Activated naive CD4-positive, alpha-beta T cell treated with anti-CD3 and anti-CD28 coated beads, Interleukin-2, amount 10 ng/mL, durations not matched to agents 7 days and 5 days (primary cell): ENCODE measurements at places on chromosomes 4 and X.
A peak's percentile ranks its signal among the peaks of the same experiment; 100 is the strongest.

DNA sequence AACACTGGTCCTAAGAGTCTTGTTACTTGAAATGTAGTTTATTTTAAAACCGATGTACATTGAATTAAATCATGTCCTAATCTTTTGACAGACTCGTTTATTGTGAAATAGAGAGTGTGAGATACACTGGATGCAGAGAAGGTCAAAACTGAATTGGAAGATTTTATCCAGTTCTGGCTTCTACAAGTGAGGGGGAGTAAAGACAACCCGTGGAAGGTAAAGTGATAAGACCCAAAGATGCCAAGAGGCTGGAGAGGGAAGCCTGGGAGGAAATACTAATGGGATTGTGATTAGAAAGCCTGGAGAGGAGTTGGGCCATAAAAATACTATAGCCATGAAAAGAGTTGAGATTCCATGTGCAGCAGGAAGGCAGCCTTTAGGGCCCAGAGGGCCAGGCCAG is 424.5 kb upstream of the NR3C2 start:
- H3K27ac ChIP-seq, result no peak overlapping the region
- H3K4me3 ChIP-seq, result no peak overlapping the region
- DNase-seq, result no peak
- H3K4me1 ChIP-seq, result no peaks in the 10 kb centered on the region
- H3K36me3 ChIP-seq, result no peaks in the 10 kb centered on the region

DNA sequence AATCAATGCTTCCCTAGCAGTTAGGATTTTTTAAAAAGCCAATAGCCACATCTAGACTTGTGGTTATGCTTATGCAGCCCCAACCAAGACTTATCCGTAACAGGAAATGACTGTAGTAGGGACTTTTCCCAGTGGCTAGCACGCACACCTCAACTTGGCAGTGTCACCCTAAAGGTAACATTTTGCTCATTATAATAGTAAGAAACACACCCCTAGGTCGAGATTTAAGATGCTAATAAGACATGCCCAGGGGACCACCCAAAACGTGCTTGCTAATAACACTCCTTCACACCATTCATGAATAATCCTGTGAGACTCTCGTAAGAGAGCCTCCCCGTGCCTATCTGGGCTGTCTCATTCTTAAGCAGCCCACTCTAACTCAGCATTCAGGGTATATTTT is 195.3 kb downstream of the CHIC1 start:
- H3K36me3 ChIP-seq, result no peaks in the 10 kb centered on the region
- H3K4me1 ChIP-seq, result no peaks in the 10 kb centered on the region
- H3K27ac ChIP-seq, result no peak overlapping the region
- DNase-seq, result no peak
- no peaks in the 10 kb centered on the region for H3K27me3 ChIP-seq

GRCh38 chr4:58738375-58738774 is 1628.2 kb upstream of the IGFBP7 start:
- no peaks in the 10 kb centered on the region for H3K36me3 ChIP-seq
- no peak overlapping the region for H3K27ac ChIP-seq
- no peaks in the 10 kb centered on the region for H3K27me3 ChIP-seq

GRCh38 chr4:95513022-95513421 is 35.8 kb downstream of the UNC5C start:
- H3K36me3 ChIP-seq, result no peaks in the 10 kb centered on the region
- H3K4me3 ChIP-seq, result no peak overlapping the region
- H3K27ac ChIP-seq, result no peak overlapping the region

GRCh38 chrX:48896611-48897011 is 957 bp downstream of the TIMM17B start:
- H3K27me3 ChIP-seq, result no peaks in the 10 kb centered on the region
- H3K27ac ChIP-seq, result peak overlapping the region; percentile 97
- peaks cover 37% of the 10 kb centered on the region for H3K4me1 ChIP-seq
- H3K36me3 ChIP-seq, result peaks cover 16% of the 10 kb centered on the region

GRCh38 chr4:2061186-2062131 is 2.3 kb downstream of the NAT8L start:
- H3K4me1 ChIP-seq, result peaks cover 3% of the 10 kb centered on the region
- peaks cover 52% of the 10 kb centered on the region for H3K27me3 ChIP-seq
- no peak for DNase-seq
- no peak overlapping the region for H3K4me3 ChIP-seq

DNA sequence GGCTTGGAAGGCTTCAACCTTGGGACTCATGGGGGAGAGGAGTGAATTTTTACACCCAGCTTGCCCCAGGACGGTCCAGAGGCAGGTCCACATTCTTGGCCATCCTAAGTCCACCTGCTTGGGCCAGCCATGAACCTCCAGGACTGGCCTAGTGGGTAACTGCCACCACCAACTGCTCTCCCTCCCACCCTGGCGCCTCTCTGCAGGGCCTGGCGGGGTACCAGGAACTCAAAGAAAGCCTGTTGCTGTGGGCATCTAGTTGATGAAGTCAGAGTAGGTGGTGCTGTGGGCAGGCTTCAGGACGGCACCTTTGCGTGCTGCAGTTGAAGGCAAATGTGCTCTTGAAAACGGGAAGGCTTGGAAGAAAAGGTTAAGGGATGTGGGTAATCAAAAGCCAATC is 12.0 kb downstream of the BCOR start:
- H3K4me1 ChIP-seq, result peaks cover 67% of the 10 kb centered on the region
- DNase-seq, result no peak
- H3K27ac ChIP-seq, result no peak overlapping the region
- no peak overlapping the region for H3K4me3 ChIP-seq
- H3K36me3 ChIP-seq, result peaks cover 7% of the 10 kb centered on the region
